ENCODE measurements at places on chromosomes 6 and 20.

DNA sequence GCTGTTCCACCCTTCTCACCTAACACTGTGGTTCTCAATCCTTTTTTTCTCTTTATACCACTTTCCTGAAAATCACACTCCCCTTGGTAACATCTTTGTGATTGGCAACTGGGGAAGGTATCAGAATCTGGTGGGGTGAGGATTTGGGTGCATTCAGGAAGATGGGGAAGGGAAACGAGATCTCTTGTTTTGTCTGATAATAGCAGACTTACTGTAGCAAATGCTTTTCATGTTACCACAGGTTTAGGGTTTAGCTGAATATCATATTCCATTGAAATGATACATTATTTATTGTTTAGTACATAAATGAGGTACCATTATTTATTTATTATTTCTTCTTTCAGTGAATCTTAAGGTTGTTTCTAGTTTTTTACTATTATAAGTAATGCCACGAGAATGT lies 100.8 kb downstream of the RTN4IP1 start:
- DNase-seq = no peak

GRCh38 chr6:169933251-169933821 lies 181.9 kb downstream of the ERMARD start:
- DNase-seq = peak; percentile 17

- no peak for DNase-seq
Measured at GRCh38 chr20:39800548-39800947, 838.4 kb downstream of the DHX35 start.

DNA sequence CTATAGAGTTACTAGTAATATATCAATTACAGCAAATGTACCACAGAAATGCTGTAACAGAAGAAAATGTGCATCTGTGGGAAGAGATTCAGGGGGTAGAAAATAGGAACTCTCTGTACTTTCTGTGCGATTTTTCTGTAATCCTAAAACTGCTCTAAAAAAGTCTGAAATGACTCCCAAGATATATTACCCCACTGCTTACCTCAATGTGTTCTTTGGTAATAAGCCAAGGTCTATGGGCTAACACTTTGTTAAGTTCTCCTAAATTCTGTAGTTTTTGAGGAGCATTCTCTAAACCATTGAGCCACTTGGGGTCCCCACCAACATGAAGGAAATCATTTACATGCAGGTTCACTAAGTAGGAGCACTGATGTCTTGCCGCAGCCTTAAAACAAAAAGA lies 94.4 kb downstream of the SESN1 start:
- no peak for DNase-seq

GRCh38 chr6:7108196-7108963 lies 619 bp downstream of the RREB1 start:
- DNase-seq = no peak

- DNase-seq = no peak
Measured at GRCh38 chr20:46430921-46431712, 24.7 kb upstream of the ELMO2 start.

- no peak for DNase-seq
Measured at GRCh38 chr6:26483727-26484126, 16.4 kb upstream of the BTN1A1 start.

DNA sequence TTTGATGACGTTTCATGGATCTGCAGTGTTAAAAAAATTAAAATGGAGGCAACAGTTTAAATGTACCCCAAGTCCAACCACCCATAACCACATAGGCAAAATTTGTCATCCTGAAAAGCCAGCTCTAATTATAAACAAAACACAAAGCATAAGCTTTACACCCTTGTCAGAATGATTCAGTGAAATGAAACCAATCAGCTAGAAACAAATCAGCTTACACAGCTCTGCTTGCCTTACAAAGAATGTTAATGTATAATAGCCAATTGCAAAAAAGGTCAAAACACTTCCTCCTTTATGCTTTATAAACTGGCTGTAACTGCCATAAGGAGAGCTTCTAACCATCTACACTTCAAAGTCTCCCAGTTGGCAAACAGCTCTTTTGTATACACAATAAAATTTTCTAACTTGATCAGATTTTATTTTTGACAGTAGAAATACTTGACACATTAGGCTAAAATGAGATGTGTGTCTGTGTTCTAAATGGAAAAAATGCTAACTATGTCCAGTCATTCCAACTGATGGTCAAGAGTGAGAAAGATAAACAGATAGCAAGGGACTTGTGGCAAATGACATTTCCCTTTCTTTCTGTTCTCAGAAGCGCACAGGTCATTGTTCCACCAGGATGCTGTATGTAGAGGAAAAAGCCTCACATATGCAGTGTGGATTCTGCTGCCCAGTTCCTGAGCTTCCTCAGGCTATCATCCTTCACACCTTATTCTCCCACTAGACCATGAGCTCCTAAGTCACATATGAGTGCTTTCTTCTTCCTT lies 344.3 kb upstream of the ID4 start:
- DNase-seq = peak; percentile 85

DNA sequence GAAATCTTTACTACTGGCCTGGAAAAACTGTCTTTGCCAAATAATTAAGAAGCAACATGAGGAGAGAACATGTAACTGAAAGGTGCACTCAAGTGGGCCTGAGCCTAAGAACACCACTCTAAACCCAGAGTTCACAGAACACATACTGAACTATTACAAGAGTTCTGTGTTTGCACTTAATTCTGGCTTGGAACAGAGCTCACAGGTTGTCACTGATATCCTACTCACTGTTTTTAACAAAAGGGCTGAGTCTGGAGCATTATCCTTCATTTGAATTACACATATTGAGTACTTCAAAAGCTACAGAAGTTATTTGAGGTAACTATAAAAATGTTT lies 164.7 kb downstream of the OGFRL1 start:
- no peak for DNase-seq

DNA sequence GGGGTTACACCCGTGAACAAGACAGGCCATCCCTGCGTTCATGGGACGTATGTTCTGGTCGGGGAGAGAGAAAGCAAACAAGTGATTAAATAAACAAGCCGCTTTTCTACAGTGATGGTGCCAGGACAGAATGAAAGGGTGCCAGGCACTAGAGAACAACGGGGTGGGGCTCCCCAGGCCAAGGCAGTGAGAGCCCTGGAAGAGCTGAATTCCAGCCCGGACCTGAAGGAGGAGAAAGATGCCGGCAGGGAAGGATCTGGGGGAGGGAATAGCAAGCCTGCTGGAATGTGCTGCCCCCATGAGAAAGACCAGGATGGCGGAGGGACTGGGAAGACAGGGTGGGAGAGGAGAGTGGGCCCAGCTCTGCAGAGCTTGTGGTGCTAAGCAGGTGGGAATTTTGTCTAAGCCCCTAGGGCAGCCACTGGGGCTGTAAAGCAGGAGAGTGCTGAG lies 7.5 kb downstream of the SNAI1 start:
- no peak for DNase-seq

DNA sequence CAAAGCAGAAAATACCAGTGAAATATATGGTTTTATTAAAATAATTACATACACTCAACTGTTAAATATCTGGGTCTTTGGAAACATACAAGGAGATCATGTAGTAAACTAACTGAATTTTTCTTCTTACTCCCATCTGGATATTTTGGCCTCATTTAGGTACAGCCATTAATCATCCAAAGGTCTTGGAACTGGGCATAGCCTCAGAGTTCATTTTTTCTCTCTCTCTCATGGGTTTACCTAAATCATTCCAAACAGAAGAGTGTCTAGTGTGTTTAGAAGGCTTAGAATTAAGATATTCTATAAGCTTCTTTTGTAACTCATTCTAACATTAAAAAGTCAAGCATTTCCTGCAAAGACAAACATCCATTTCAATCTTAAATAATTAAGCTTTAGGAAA lies 79.4 kb downstream of the HMGCLL1 start:
- DNase-seq = no peak

DNA sequence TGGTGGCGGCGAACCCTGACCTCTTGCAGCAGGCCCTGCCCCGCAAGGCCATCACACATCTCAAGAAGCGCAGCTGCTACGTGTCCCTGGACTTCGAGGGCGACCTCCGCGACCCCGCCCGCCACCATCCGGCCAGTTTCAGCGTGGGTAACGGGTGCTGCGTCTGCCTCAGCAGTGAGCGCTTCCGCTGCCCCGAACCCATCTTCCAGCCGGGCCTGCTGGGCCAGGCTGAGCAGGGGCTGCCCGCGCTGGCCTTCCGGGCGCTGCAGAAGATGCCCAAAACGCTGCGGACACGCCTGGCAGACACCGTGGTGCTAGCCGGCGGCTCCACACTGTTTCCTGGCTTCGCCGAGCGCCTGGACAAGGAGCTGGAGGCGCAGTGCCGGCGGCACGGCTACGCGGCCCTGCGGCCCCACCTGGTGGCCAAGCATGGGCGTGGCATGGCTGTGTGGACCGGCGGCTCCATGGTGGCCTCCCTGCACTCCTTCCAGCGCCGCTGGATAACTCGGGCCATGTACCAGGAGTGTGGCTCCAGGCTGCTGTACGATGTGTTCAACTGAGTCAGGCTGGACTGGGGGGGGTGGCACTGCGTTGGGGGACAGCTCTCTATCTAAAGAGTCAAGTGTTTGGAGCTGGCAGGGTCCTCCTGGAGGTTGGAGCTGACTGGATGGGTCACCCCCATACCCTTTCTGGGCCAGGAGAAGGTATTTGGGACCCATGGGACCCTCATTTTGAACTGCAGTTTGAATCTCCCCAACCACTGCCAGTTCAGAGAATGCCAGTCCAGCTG lies 1.1 kb downstream of the ACTL10 start:
- DNase-seq = peak; percentile 54

- peak; percentile 74 for DNase-seq
Measured at GRCh38 chr20:50537546-50538201, 27.5 kb downstream of the PTPN1 start.

- DNase-seq = no peak
Measured at GRCh38 chr6:140319209-140319608, 944.8 kb upstream of the CITED2 start.

GRCh38 chr6:33428224-33428965 lies 8.5 kb downstream of the SYNGAP1 start:
- no peak for DNase-seq

- DNase-seq = no peak
Measured at GRCh38 chr6:121260651-121261102, 73.6 kb downstream of the TBC1D32 start.

- no peak for DNase-seq
Measured at GRCh38 chr6:145842693-145843546, 28.3 kb upstream of the FBXO30 start.

GRCh38 chr20:62583424-62583920 lies 58.8 kb upstream of the SLCO4A1 start:
- no peak for DNase-seq

DNA sequence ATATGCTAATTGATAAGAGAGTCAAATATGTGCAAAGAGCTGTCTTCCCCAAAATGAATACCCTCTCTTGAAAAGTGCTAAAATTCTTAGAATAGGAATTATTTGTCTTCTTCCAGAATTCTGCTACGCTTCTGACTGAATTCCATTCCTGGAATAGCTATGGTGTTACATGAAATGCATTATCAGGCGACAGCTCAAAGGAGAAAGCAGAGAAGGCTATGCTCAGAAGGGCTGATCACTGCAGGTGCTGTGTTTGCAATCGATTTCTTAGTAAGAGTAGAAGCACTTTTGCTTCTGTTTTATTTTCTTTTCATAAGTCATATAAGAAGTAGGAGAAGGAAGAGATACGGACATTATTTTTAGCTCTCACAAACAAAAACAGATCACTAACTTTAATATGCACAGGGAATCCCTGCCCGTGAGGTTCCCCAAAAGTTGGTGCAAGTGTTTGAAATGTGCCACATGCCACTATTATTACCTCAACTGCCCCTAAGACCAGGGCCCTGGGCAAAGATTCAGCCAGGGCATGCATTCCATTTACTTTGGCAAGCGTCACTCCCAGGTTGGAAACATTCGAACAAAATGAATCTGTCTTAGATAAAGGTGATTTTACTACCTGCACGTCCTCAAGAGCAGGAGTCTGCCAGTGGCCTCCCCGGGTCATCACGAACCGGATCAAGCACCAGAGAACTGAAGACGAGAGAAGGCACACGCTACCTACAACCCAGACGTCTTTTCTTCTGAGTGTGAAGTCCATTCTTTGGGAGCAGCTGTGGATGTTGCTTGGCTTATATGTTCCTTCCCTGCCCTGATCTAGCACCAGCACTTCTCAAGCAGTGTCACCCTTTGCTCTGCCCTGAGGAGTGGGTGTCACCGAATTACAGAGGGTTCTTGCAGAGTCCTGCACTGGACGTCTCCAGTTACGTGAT lies 7.2 kb downstream of the MYLK4 start:
- DNase-seq = no peak
